ENCODE measurements at places on chromosomes 2 and 18. TPM values are rescaled to one million over a fixed set of nuclear protein-coding genes. Genes with fewer than 3 reads are reported as not detected.

SNORC gene
- total RNA-seq = 1.6 TPM

- H3K36me3 ChIP-seq = peaks cover 10% of the 10 kb centered on the region
- H3K27ac ChIP-seq = no peak overlapping the region
- H3K4me3 ChIP-seq = no peak overlapping the region
- H3K27me3 ChIP-seq = no peaks in the 10 kb centered on the region
These were observed 181.3 kb downstream of the CTIF start for GRCh38 chr18:48719974-48720654.

GRCh38 chr2:121044412-121044811, 240.6 kb downstream of the TFCP2L1 start:
- no peak for DNase-seq
- no peak overlapping the region for H3K27ac ChIP-seq
- H3K4me3 ChIP-seq = no peak overlapping the region
- no peaks in the 10 kb centered on the region for H3K36me3 ChIP-seq
- H3K27me3 ChIP-seq = no peaks in the 10 kb centered on the region

CLIP4 gene
- 42.4 TPM for total RNA-seq

- H3K27ac ChIP-seq = no peak overlapping the region
- H3K27me3 ChIP-seq = no peaks in the 10 kb centered on the region
- no peak overlapping the region for H3K4me3 ChIP-seq
- no peaks in the 10 kb centered on the region for H3K4me1 ChIP-seq
- H3K36me3 ChIP-seq = no peaks in the 10 kb centered on the region
These were observed 87.3 kb upstream of the SPHKAP start for GRCh38 chr2:228268756-228269155.

- no peak overlapping the region for H3K27ac ChIP-seq
- no peaks in the 10 kb centered on the region for H3K36me3 ChIP-seq
- no peaks in the 10 kb centered on the region for H3K27me3 ChIP-seq
- no peak overlapping the region for H3K4me3 ChIP-seq
These were observed 64.7 kb downstream of the SKA1 start for GRCh38 chr18:50439460-50440015.

GRCh38 chr2:238449909-238450417, 23.2 kb downstream of the ASB1 start:
- no peak overlapping the region for H3K4me3 ChIP-seq
- no peaks in the 10 kb centered on the region for H3K27me3 ChIP-seq
- peak; percentile 85 for DNase-seq
- peak overlapping the region; percentile 65 for H3K27ac ChIP-seq
- peaks cover 4% of the 10 kb centered on the region for H3K4me1 ChIP-seq
- no peaks in the 10 kb centered on the region for H3K36me3 ChIP-seq

DNA sequence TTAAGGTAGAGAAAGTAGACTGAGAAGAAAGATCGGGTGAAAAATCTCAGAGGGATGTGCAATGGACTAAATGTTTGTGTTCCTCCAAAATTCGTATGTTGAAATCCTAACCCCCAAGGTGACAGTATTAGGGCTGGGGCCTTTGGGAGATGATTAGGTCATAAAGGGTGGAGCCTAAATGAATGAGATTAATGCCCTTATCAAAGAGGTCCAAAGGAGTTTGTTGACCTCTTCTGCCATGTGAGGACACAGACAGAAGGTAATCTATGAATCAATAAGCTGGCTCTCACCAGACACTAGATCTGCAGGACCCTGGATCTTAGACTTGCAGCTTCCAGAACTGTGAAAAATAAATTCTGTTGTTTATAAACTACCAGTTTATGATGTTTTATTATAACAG, 2.7 kb upstream of the NMI start:
- no peaks in the 10 kb centered on the region for H3K36me3 ChIP-seq
- DNase-seq = no peak
- no peak overlapping the region for H3K27ac ChIP-seq
- H3K4me3 ChIP-seq = no peak overlapping the region

CABYR gene
- total RNA-seq = 0.45 TPM

DNA sequence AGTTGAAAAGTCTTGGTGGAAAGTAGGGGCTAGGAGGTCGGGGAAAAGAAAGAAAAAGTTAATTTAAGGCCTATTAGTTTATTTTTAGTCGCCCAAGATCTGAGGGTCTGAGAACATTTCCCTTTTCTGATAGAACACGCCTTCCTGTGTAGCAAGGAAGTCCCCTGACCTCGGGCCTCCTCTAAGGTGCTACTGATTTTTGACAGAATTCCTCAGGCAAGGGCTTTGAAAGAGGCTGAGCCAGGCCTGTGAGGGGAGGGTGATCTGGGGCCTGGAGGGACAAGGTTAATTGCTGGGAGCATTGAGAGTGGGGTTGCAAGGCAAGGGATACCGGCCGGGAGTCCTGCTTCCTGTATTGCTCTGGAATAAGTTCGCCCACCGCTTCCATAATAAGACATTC, 131.4 kb upstream of the MYCN start:
- H3K4me1 ChIP-seq = no peaks in the 10 kb centered on the region
- H3K27ac ChIP-seq = no peak overlapping the region

GRCh38 chr2:226660526-226660925, 139.1 kb downstream of the IRS1 start:
- peaks cover 7% of the 10 kb centered on the region for H3K4me1 ChIP-seq
- H3K27ac ChIP-seq = peak overlapping the region; percentile 44
- no peak overlapping the region for H3K4me3 ChIP-seq
- DNase-seq = peak; percentile 65
- H3K36me3 ChIP-seq = no peaks in the 10 kb centered on the region

SIGLEC15 gene
- total RNA-seq = not detected

- no peaks in the 10 kb centered on the region for H3K27me3 ChIP-seq
- no peak for DNase-seq
- H3K4me3 ChIP-seq = no peak overlapping the region
- H3K36me3 ChIP-seq = no peaks in the 10 kb centered on the region
- H3K4me1 ChIP-seq = no peaks in the 10 kb centered on the region
These were observed 26.9 kb upstream of the KIF5C start for GRCh38 chr2:148848146-148848545.

RAB10 gene
- total RNA-seq = 97.4 TPM

- H3K27me3 ChIP-seq = no peaks in the 10 kb centered on the region
- no peak for DNase-seq
- no peak overlapping the region for H3K27ac ChIP-seq
- H3K36me3 ChIP-seq = no peaks in the 10 kb centered on the region
- H3K4me1 ChIP-seq = no peaks in the 10 kb centered on the region
- H3K4me3 ChIP-seq = no peak overlapping the region
These were observed 11.3 kb upstream of the VRK2 start for GRCh38 chr2:58035352-58035751.

DNA sequence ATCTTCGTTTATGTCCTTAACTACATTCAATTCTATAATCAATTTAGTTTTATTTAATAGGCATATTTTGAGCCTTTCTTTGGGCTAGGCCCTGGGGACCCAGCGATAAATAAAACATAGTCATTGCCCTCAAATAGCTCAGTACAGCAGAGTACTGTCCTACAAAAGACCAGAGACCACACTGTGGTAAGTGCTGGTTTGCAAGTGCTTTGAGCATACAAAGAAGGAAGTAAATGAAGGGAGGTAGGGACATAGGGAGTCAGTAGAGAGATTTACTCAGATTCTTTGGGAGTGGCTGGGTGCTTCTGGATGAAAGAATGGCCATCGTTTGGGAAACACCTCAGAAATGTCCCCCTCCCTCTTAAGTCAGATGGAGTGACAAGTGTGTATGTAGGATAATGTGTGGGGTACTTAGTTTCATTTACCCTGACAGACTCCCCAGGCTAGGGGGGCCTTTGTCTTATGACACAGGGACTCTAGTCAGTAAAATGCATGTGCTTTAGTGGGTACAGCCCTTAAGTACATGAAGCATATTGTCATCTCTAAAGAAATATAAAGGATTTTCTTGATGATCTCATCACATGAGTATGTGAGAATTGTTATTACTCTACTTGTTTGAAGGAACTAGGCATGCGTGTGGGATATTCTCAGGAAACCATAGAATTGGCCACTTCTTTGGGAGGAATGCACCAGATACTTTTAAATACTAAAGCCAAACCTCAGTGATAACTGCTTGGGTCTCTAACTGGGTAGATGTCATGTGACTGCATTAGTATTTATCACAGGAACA, 35.1 kb downstream of the MAPRE2 start:
- DNase-seq = no peak
- H3K4me1 ChIP-seq = peaks cover 97% of the 10 kb centered on the region
- H3K27me3 ChIP-seq = no peaks in the 10 kb centered on the region
- no peak overlapping the region for H3K4me3 ChIP-seq

GRCh38 chr2:38080346-38080745, 4.4 kb upstream of the CYP1B1 start:
- peaks cover 22% of the 10 kb centered on the region for H3K4me1 ChIP-seq
- H3K36me3 ChIP-seq = no peaks in the 10 kb centered on the region
- no peak overlapping the region for H3K4me3 ChIP-seq
- no peaks in the 10 kb centered on the region for H3K27me3 ChIP-seq
- H3K27ac ChIP-seq = no peak overlapping the region
- DNase-seq = no peak

SLC8A1 gene
- 827 TPM for total RNA-seq

DNA sequence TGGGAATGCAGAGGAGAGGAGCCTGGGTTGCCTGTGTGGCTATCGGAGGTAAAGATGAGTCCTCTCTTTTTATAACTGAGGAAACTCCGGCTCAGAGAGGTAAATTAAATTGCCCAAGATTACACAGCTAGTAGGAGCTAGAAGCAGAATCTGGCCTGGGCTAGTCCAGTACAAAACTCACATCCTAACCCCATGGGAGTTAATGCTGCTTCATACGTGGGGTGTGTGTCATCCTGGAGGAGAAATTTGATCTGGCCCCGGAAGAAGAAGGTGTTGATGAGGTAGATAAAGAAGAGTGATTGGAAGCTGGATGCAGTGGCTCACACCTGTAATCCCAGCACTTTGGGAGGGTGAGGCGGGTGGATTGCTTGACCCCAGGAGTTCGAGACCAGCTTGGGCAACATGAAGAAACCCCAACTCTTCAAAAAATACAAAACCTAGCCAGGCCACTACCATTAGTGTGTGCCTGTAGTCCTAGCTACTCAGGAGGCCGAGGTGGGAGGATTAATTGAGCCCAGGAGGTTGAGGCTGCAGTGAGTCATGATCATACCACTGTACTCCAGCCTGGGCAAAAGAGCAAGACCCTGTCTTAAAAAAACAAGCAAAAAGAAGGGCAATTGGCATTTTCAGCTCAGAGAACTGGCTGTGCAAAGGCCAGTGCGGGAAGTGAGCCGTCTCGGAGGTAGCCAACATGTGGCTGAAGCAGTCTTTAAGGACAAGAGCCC, 33.7 kb downstream of the CTIF start:
- no peaks in the 10 kb centered on the region for H3K4me1 ChIP-seq
- H3K36me3 ChIP-seq = peaks cover 13% of the 10 kb centered on the region
- no peak overlapping the region for H3K27ac ChIP-seq
- DNase-seq = no peak
- H3K4me3 ChIP-seq = no peak overlapping the region

ATP8B1 gene
- total RNA-seq = 12.8 TPM

- H3K4me3 ChIP-seq = no peak overlapping the region
- DNase-seq = no peak
These were observed 218.8 kb downstream of the SCG2 start for GRCh38 chr2:223383315-223383714.

DNA sequence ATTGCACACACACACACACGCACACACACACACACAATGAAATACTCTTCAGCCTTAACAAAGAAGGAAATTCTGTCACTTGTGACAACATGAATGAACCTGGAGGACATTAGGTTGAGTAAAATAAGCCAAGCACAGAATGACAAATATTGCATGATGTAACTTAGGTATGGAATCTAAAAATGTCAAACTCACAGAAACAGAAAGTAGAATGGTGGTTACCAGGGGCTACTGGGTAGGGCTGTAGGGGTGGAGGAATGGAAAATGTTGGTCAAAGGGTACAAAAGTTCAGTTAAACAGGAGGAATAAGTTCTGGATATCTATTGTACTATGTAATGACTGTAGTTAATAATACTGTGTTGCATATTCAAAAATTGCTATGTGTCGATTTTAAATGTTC, 29.5 kb downstream of the SCN2A start:
- no peaks in the 10 kb centered on the region for H3K4me1 ChIP-seq
- no peaks in the 10 kb centered on the region for H3K36me3 ChIP-seq
- no peak overlapping the region for H3K27ac ChIP-seq
- H3K4me3 ChIP-seq = no peak overlapping the region

DSG4 gene
- total RNA-seq = not detected

- H3K36me3 ChIP-seq = no peaks in the 10 kb centered on the region
- H3K4me3 ChIP-seq = no peak overlapping the region
- no peaks in the 10 kb centered on the region for H3K27me3 ChIP-seq
- no peaks in the 10 kb centered on the region for H3K4me1 ChIP-seq
- no peak overlapping the region for H3K27ac ChIP-seq
These were observed 13.3 kb upstream of the CCDC85A start for GRCh38 chr2:56170504-56170903.

DNA sequence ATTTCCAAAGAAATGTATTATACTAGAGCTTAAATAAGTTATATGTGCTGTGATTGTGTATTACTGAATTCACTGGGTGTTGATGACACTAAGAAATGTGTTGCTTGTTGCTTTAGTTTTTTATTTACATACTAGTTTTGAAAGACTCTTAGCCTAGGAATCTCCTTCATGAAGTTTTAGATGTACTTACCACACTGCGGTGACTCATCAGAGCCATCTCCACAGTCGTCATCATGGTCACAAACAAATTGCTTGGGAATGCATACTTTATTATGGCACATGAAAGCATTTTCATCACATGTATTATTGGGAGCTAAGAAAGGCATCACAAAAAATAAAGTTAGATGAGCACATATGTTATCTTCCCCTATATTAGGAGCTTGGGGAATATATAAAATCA, 1624.2 kb downstream of the LRP1B start:
- no peaks in the 10 kb centered on the region for H3K4me1 ChIP-seq
- H3K4me3 ChIP-seq = no peak overlapping the region
- H3K36me3 ChIP-seq = no peaks in the 10 kb centered on the region
- DNase-seq = no peak
- H3K27ac ChIP-seq = no peak overlapping the region

DNA sequence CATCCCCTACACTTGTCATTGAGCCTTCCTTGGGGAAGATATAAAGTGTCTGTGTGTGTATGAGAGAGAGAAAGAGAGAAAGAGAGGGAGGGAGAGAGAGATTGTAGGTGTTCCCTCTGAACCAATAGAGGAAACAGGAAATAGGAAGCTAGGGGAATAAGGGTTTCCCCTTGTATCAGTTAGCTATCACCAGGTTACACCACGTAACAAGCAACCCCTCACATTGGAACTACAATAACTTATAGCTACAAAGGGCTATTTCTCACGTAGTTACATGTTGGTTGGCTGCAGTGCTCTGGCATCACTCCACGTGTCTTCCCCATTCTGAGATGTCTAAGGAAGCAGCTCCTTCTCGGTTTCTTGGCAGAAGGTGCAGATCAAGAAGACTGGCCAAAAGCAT, 41.0 kb upstream of the ARL4C start:
- no peak overlapping the region for H3K27ac ChIP-seq
- H3K4me3 ChIP-seq = no peak overlapping the region
- no peaks in the 10 kb centered on the region for H3K27me3 ChIP-seq
- DNase-seq = no peak
- H3K4me1 ChIP-seq = no peaks in the 10 kb centered on the region

- H3K27me3 ChIP-seq = no peaks in the 10 kb centered on the region
- peaks cover 7% of the 10 kb centered on the region for H3K4me1 ChIP-seq
- DNase-seq = no peak
- H3K4me3 ChIP-seq = no peak overlapping the region
These were observed 186.8 kb downstream of the BCL2 start for GRCh38 chr18:63132819-63133200.

All from heart left ventricle (tissue), 16 donors.